ENCODE measurements at places on chromosomes 1 and 21. TPM values are rescaled to one million over a fixed set of nuclear protein-coding genes. Genes with fewer than 3 reads are reported as not detected.

- no peak for DNase-seq
Measured at GRCh38 chr1:65319141-65319540, 9.8 kb downstream of the DNAJC6 start.

DNA sequence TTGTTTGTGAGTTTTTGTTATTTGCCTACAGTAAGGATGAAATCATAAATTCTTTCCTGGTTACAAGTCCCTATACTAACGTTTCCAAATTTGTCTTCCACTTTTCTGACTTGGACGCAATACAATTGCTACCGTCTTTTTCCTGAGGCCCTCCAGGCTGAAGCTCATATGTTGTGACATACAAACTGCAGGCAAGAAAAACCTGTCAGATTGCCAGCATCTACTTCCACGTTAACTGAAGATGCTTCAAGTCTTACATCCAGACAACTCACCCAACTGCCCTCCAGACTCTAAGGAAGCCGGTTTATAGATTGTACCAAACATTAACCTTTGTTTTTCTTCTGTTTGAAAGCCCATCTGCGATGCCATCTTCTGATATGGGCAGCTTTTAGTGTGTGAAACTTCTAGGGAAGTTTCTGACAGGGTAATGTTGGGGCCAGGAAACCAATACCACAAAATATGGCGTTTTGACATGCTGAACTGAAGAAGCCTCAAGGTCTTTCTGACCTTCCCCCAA is 21.4 kb upstream of the RNF11 start:
- no peak for DNase-seq

DNA sequence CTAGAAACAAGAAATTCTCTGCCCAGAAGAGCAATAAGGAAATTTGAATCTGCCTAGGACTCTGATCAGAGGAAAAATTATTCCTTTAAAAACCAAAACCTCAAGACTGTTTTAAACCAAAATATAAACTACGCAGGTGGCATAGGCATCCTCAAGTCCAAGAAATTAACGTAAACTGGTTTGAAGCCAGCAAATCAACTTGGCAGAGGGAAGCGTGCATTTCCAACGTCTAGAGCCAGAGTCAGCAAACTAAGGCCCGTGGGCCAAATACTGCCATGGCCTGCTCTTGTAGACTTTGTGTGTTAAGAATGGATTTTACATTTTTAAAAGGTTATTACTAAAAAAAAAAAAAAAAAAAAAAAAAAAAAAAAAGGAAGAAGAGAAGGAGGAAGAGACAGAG is 67.8 kb upstream of the VTCN1 start:
- no peak for DNase-seq

The FCMR gene
- 1.8 TPM for polyA plus RNA-seq

DNA sequence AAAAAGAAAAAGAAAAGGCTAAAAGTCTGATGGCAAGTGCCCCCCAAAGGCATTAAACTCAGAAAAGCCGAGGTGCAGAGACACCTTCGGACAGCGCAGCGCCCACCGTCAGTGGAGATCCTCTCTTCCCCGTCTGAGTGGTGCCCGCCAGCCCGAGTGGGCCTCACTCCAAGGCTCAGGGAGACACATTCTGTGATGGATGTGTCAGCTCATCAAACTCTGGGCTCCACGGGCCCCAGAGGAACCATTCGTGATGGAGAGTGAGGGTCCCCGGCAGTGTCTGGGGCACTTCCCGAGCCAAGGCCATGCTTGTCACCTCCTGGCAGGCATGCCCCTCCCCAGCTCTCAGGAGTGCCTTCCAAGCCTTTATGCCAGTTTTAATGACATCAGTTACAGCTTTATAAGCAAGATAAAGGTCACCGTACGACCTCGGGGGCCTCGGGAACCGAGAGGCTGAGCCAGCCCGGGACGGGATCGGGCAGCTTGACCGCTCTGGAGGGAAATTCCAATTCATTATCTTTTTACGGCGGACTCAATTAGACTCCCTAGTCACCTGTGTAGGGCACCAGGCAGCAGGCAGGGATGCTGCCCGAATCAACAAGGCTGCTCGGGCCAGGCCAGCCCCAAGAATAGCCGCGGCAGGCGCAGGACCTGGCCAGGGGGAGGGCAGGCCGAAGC is 49.5 kb downstream of the MORN1 start:
- DNase-seq, result no peak

The KLHDC7A gene
- polyA plus RNA-seq, result 11.6 TPM

GRCh38 chr1:22552021-22552420 is 11.3 kb upstream of the EPHA8 start:
- DNase-seq, result no peak

GRCh38 chr1:147046189-147046862 is 108.2 kb downstream of the NBPF12 start:
- DNase-seq, result no peak

DNA sequence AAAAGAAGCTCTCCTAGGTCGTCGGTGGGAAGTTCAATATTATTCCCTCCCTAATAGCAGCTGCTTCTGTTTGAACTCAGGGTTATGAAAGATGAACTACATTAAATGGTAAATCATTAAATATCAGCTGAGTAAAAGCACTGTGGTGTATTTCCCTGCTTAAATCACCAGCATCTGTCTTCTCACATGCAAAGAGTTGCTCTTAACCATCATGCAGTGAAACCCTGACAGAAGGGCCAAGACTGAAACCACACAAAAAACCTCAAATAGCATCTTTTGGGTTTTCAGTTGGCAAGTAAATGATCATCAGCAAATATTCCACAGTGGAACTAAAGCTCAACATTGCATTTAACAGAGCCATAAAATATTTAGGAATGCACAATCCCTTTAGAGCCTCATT is 380.0 kb upstream of the ADGRL2 start:
- no peak for DNase-seq

DNA sequence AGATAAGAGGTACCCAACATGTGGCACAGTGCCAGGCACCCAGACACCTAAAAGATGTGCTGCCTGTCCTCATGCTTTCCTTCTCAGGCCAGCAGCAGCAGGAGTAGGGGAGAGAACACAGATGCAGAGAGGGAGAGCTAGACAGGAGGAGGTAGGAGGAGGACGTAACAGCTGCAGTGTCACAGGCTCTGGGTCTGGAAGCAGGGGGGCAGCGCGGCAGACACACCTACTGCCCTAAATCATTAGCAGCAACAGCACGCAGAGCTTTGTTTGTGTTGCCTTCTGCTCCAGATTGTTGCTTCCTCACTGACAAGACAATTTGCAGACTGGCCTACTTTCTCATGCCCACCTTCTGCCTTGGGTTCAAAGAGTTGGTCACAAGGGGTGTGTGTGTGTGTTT is 196.7 kb upstream of the DAB1 start:
- no peak for DNase-seq

DNA sequence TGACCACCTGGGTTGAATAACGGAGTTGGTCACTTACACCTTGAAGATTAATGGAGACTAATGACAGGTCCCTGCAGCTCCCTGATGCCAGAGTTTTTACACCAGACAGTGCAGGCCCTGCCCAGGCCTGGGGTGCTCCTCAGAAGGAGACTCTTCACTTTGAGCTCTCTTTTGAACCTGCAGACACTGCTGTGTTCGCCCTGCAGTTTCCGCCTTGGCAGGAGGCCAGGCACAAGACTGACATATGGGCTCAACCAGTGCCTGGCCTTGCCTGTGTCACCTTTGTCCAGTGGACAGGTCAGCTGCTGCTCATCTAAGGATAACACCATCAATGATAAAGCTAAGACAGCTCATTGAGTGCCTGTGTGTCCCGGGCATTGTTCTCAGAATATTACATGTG is 5.2 kb downstream of the STRIP1 start:
- no peak for DNase-seq

DNA sequence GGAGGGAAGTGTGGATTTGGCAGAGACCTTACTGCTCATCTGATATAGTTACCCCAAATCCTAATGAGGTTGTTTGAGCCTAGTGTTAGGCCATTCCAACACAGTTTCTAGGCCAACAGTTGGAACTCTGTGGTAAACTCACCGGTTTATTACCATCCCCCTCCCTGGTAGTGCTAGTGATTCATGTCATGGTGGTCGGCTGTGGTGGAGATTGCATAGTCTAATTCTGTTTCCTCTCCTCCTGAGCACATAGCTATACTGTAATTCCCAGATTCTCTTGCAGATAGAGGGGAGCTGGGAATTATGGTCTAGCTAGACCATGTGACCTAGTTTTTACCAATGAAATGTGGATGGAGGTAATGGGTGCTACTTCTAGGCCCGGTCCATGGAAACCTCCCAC is 123.7 kb upstream of the KIF26B start:
- DNase-seq, result no peak

GRCh38 chr1:226629210-226629895 is 80.8 kb downstream of the STUM start:
- no peak for DNase-seq

The LCA5L gene
- 7.2 TPM for polyA plus RNA-seq

DNA sequence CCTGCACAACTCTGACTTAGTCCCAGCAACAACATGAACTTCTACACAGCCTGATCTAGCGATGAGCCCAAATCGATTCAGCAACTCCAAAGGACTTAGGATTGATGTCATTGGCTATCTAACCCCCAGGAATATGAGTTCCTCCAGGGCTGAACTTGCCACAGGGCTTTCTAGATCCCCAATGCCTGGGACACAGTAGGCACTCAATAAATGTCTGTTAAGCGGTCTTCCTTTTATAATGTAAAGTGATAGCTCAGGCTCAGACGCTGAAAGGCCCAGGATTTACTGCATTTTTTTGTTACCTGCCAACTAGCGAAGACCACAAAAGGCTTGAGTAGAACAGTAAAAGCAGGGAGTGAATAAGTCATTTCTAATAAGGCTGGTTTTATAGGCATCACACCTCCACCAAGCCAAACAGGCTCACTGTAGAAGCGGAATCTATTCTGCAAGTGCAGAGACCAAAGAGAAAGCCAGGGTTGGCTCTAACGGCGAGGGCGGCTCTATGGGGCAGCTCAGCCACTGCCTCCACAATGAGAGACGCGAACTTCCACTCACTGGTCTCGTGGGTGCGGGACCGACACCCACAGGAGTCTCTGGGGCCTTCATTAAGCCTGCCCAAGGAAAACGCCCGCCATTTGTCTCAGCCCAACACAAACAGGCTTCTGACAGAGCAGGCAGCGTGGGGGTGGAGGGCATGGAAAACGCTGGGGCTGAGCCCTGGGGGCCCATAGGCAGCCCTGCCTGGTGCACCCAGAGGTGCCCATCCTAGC is 52.0 kb downstream of the HLCS start:
- DNase-seq, result no peak

DNA sequence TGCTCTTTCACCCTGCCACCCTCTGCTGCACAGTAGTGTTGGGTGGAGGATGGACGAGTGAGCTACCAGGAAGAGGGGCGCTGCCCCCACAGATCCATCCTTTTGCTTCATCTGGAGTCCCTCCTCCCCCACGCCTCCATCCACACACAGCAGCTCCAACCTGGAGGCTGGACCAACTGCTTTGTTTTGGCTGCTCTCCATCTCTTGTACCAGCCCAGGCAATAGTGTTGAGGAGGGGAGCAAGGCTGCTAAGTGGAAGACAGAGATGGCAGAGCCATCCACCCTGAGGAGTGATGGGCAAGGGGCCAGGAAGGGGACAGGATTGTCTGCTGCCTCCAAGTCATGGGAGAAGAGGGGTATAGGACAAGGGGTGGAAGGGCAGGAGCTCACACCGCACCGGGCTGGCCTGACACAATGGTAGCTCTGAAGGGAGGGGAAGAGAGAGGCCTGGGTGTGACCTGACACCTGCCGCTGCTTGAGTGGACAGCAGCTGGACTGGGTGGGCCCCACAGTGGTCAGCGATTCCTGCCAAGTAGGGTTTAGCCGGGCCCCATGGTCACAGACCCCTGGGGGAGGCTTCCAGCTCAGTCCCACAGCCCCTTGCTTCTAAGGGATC is 8.5 kb downstream of the CHRNB2 start:
- DNase-seq, result no peak

- DNase-seq, result no peak
Measured at GRCh38 chr1:218409946-218410510, 64.9 kb downstream of the TGFB2 start.

The EFNA1 gene
- polyA plus RNA-seq, result 65.0 TPM

DNA sequence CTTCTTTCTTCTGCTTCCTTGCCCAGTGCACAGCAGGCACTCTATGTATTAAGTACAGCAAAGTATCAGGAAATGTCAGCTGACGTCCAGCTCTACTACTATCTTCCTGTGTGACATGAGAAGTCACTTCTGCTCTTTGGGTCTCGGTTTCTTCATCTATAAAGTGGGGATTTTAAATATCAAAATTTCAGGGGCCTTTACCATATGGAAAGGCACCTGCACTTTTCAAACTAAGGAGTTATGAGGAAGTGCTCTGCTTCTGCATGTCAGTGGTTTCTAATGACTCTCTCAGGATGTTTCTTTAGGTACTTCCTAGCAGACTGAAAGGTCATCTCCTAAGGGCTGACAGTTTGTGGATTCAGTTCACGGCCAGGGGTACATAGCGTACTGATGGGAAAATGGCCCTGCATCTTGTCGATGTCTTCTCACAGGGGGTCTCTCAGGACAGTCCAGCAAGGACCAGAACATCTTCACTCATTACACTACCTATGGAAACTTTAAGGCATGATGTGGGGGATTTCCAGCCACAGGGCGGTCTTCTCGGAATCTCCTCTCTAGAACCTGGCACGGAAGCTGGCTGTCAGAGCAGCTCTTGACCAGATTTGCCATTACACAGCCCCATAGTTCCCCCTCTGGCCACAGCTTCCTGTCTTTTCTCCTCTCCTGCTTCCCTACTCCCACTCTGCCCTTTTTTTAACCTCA is 42.0 kb upstream of the MTF1 start:
- no peak for DNase-seq

DNA sequence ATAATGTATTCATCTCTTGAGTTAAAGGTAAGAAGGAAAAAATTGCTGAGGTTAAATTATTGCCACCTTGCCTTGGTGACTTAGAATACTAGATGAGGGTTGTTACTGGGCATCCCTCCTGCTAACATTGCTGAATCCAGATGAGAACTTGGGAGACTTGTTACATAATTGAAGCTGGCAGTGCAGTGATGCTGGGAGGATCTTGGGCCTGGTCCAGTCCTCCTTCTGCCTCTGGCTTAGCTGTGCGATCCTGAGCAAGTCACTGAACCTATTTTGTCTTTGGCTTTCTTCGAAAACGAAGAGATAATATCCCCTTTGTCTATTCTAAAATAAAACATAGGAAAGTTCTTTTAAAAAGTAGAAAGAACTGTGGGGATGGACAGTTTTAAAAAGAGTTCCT is 244.9 kb upstream of the NRIP1 start:
- no peak for DNase-seq

GRCh38 chr1:106952776-106953175 is 103.7 kb upstream of the PRMT6 start:
- DNase-seq, result no peak

- DNase-seq, result no peak
Measured at GRCh38 chr1:176831150-176831549, 333.4 kb downstream of the ASTN1 start.

The C4BPA gene
- polyA plus RNA-seq, result 0.59 TPM

- DNase-seq, result no peak
Measured at GRCh38 chr1:115074839-115075534, 14.3 kb downstream of the TSPAN2 start.

The MMEL1 gene
- 1.9 TPM for polyA plus RNA-seq

- DNase-seq, result no peak
Measured at GRCh38 chr1:11761988-11762406, at the start of gene C1orf167. C1orf167 (plus strand) TSS chr1:11762193; CDS start chr1:11764401, 2,208 bp downstream.

The ST7L gene
- 33.9 TPM for polyA plus RNA-seq

The TCP10L gene
- 2.2 TPM for polyA plus RNA-seq

All from renal cortex interstitium (tissue), 15 donors.